Ureter (tissue), 1 donor: ENCODE measurements at places on chromosomes 13 and 19. TPM values are rescaled to one million over a fixed set of nuclear protein-coding genes. Genes with fewer than 3 reads are reported as not detected.

DNA sequence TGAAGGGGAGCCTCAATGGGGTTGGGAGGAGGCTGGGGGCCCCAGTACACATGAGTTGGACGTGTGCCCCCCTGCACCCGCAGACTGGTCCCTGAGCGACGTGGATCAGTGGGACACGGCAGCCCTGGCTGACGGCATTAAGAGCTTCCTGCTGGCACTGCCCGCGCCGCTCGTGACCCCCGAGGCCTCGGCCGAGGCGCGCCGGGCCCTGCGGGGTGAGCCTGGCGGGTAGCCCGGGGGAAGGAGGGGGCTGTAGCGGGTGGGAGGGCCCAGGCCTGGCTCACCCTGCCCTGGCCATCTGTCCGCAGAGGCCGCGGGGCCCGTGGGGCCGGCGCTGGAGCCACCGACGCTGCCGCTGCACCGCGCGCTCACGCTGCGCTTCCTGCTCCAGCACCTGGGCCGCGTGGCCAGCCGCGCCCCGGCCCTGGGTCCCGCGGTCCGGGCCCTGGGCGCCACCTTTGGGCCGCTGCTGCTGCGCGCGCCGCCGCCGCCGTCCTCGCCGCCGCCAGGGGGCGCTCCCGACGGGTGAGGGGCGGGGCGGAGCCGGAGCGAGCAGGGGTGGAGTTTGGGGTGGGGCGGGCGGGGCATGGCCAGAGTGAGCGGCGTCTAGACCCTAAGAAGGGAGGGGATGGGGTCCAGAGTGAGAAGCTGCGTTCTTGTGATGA lies 8.1 kb downstream of the PIK3R2 start:
- no peak for DNase-seq

DNA sequence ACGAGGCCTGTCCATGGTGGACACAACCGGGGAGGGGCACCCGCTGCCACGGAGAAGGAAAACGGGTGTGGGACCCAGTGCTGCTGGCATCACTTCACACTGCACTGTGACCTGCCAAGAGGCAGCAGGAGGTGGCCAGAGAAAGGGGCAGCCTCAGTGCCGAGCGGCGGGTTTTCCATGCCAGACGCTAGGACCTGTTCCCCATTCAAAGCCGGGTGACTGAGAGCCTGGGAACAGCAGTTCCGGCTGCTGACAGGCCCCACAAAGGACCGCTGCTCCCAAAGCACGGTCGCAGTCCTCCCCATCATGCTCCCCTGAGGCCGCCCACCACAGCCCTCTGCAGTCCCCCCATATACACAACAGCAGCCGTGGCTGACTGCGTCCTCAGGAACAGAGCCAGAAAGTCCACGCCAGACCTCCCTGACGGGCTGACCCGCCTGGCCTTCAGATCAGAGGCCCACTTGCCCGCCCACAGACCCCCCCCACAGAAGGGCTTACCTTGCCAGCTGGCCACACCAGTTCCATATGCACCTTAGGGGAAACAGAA lies 5.4 kb downstream of the AKAP8 start:
- no peak for DNase-seq

DNA sequence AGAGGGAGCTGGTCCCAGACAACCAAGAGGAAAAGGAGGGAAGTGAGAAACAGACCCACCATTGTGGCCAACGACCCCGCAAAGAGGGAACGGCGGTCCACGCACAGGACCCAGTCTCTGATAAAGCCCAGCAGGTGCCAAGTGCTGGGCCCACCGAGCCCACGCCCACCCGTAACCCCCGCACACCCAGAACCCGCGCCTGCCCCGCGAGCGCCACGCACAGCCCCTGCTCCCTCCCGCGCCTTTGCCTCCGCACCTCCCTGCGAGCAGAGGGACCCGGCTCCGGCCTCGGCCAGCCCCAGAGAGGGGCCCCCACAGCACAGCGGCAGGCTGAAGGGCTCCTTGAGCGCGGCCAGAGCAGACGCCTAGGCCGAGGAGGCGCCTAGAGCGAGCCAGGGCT lies 1192.2 kb downstream of the PCDH17 start:
- DNase-seq, result no peak

DNA sequence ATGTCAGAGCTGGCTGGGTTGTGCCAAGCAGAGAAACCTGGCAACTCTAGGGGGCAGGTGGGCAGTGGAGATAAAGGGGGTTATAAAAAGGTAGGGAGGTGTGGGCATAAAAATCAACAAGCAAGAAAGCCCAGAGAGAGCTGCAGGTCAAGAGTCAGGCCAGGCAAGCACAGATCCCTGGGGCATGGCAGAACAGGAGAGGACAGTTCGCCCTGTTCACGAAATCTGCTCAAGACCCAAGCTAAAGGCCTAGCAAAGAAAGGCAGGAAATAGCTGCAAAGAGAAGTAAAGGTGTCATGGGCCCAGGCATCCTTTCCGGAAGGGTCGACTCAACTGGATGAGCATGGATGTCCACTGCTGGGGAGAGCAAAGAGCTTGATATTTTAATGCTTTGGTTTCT lies 3.4 kb downstream of the MBNL2 start:
- DNase-seq, result no peak

The TMC4 gene
- 155 TPM for total RNA-seq
